ENCODE measurements at places on chromosomes 16 and 17. TPM values are rescaled to one million over a fixed set of nuclear protein-coding genes. Genes with fewer than 3 reads are reported as not detected.

GRCh38 chr17:31216031-31216751 lies 80.8 kb downstream of the OMG start:
- DNase-seq, result peak; percentile 72

DNA sequence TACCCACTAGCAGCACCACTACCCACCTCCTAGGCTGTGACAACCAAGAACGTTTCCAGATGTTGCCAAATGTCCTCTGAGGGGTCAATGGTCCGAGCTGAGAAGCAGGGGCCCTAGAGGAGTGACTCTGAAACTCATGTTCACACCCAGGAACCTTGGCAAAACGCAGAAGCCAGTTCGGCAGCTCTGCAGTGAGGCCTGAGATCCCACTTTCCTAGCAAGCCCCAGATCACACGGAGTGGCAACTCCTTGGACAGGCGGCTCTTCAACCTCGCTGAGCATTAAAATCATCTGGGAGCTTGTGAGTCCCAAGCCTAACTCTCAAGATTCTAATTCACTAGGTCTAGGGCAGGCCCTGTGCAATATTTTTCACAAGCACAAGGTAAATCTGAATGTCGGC lies 17.3 kb downstream of the ELAC2 start:
- DNase-seq, result no peak

DNA sequence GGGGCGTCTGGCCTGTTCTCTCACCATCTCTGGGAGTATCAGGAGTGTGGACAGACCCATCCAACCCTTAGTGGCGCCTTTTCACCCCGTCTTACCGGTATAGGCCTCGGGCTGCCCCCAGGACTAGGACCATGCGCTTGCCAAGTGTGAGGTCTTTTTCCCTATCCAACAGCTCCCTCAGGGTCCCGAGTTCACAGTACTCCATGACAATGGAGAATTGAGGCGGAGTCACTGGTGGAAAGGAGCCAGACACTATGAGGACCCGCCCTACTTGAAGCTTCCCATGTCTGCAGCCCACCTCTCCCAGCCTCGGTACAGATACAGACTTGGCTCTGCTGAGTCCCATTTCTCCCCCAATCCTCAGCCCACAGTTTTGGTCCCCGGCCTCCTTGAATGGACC lies 15.9 kb upstream of the RFWD3 start:
- DNase-seq, result no peak

GRCh38 chr16:66471716-66472393 lies 44.8 kb downstream of the BEAN1 start:
- no peak for DNase-seq

GRCh38 chr16:19323596-19323995 lies 38.1 kb downstream of the CLEC19A start:
- no peak for DNase-seq

DNA sequence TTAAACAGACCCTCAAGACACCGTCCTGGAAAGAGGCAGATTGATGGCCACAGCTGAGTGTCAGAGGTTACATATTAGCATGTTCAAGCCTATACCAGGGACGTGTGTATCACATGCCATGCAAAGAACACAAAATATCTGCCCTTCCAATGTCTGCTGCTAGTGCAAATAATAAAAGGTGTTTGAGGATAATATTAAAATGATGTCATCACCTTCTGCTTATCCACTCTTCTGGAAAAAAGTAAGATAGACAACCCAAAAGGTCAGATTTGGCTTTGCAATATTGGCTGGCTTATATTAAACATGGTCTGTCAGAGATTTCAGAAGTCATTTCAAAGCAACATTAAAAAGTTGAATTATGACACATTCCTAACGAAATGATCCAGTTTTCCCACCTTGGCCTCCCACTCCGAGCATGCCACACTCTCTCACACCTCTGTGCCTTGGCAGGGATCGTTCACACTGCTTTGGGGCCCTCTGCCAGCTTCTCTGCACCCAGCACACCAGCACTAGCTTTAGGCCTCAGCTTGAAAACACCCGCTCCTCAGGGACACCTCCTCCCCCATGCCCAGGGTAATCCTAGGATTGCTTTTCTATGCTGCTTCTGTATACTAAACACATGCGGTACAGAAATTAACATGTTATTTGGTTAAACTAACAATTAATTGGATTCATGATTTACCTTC lies 248.2 kb downstream of the NTN1 start:
- no peak for DNase-seq

DNA sequence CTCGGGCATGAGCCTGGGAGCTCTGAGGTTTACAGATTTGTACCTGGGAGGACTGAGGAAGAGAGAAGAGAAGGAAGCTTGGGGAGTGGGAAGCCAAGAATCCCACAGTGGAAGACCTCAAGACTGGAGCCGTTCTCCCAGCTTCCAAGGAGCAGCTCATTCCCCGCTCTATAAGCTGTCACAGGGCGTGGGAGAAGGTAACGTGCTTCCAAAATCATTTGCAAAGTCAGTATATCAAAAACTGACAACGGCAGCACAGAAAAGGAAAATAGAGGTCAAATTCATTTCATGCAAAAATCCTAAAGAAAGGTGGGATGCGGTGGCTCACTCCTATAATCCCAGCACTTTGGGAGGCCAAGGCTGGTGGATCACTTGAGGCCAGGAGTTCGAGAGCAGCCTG lies 7.8 kb downstream of the PIK3R5 start:
- no peak for DNase-seq

DNA sequence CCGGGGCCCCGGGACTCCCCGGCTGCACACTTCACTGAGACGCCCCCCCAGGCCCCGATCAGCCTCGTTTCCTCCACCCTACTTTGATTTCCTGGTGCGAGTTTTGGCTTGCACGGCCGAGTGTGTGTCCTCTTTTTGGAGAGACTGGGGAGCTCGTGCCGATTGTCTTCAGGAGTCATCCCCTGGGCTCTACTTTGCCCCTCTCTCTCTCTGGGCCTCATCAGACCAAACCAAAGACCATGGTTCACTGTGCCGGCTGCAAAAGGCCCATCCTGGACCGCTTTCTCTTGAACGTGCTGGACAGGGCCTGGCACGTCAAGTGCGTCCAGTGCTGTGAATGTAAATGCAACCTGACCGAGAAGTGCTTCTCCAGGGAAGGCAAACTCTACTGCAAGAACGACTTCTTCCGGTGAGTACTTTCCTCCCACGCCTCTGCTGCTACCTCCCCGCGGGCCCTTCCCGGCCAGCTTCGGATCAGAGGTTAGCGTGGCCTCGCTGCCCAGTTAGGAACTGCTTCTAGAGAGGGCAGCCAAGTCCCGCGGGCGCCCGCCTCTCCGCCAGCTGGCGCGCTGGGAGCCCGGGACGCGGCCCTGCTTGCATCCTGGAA lies 787 bp downstream of the LHX1 start:
- DNase-seq, result no peak

DNA sequence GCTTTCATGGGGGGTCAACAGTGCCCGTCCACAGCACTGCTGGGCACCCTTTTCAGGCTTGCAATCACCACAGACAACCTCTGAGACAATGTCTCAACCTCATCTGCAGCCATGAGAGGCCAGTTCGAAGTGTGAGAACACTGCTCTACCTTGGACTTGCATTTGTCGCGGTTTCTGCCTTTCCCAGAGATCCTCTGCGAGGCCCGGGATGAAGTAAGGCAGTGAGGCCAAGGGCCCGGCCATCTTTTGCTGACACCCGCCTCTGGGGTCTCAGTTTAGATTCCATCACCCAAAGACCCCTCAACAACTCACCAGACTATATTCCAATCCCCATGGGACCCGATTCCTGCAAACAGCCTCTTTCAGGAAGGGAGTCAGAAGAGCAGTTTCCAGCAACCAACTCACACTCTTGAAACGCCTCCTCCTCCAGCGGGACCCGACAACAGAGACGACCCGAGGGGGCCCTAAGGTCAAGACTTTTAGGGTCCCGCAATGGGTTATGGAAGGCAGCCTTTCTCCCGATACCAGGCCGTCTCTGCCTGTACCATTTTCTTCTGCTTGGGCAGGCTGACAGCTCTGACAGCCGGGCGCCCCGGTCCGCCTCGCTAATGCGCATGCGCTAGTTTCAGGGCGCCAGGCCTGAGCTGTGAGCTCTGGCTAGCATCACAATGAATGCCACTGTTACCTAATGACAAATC lies 576.0 kb downstream of the KCNJ18 start:
- DNase-seq, result no peak

DNA sequence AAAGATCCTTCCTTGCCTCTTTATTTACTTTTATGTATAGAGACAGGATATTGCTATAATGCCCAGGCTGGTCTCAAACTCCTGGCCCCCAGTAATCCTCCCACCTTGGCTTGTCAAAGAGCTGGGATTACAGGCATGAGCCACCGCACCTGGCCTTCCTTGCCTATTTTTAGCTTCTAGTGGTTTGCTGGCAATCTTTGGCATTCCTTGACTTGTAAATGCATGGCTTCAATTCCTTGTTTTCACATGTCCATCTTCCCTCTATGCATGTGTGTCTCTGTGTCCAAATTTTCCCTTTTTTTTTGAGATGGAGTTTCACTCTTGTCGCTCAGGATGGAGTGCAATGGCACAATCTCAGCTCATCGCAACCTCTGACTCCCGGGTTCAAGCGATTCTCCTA lies 22.5 kb downstream of the HEXIM2 start:
- no peak for DNase-seq

DNA sequence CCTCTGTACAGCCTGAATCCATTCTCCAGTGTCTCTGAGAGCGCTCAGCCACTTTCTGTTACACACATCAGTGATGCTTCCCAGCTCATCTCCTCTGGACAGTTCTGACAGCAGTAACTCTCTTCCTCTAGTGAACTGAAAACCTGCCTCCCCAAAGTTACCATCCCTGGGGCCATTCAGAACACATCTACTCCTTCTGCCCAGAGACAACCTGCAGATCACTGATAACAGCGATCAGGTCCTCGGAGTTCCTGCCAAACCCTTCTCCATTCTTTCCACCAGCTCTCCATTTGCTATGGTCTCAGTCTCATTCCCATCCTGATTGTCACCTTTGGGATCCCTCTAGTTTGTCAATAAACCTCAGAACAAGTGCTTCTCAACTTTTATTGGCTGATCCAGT lies 7.3 kb downstream of the ZZEF1 start:
- no peak for DNase-seq

DNA sequence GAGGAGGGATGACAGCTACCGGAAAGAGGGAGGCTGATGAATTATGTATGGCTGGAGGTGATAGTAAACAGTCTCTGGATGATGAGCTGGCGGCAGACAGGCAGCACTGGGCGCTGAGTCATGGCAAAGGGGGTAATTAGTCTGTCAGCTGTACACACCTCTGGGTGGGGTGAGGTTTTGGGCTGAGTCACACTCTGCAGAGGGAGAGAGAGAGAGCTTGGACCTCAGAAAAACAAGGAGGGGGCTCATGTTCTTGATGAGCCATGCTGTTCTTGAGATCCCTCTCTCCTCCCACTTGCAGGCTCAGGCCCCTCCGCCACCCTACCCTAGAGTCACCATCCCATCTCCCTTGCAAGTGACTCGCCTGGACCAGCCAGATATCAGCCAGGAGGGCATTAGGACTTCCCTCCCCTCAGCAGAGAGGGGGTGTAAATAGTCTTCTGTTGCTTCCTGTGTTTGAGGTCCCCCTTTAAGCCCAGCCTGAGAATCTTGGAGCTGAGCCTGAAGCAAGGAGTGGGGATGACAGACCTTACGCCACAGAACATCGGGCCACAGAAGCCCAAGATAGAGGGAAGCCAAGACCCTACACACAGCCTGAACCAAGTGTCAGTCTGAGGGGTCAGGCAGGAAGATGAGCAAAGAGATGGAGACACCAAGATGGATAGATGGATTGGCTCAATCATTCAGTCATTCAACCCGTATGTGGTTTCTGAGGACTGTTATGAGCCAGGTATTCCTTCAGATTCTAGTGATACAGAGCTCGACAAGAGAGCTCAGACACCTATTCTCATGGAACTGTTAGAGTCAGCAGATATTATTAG lies 383.2 kb upstream of the CCL2 start:
- DNase-seq, result no peak

DNA sequence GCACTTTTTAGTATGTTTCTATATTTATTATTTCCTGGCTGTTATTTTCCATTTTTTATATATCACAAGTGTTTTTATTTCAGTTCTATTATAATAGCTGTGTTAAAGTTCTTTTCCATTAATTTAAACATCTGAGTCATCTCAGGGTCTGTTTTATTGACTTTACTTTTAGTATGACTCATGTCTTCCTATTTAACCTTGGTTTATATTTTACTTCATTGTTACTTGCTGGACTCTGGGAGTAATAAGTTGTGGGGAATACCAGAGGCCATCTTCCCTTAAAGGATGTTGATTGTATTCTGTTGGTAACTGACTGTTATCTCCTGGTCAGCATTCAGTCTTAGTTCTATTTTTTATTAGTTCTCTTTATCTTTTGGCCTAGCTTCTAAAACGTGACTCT lies 1508.2 kb downstream of the CDH11 start:
- no peak for DNase-seq

DNA sequence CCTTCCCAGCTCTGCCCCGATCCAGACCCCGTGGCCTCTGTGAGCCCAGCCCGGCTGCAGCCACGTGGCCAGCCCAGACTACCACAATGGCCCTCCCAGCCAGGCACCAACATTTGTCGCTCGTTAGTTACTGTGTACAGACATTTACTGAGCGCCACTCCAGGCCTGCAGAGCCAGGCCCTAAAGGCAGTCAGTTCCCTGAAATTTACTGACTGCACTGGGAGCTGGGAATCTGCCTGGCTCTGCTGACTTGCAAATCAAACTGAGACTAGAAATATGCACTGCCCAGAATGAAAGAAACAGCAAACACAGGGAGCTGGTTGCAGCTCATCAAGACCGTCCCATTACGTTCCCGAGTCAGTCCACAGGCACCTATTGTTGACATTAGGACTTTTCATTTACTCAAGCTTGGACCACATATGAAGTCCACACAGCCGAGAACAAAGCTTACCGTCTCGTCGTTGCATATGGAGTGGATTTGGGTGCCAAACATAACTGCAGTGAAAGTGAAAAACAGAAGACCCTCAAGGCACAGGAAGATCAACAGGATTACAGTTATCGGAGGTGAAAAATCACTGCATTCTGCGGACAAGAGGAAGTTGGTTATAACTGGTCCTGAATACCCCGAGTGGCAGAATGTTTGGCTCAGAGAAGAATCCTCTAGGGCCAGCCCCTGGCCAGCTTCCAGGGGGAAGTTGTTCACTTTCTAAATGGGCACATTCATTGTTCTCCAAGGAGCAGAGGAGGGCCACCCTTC lies 34.5 kb downstream of the ZDHHC7 start:
- no peak for DNase-seq

GRCh38 chr17:74868908-74869255 lies 3.9 kb downstream of the FDXR start:
- DNase-seq, result no peak

RHBDL3 gene
- 0.15 TPM for total RNA-seq

CBX2 gene
- 27.9 TPM for total RNA-seq

CD300C gene
- total RNA-seq, result not detected

CCL8 gene
- not detected for total RNA-seq

ZCCHC14 gene
- 19.6 TPM for total RNA-seq

RDM1 gene
- total RNA-seq, result 11.0 TPM
